ENCODE measurements at places on chromosomes 11 and 22.
A peak's percentile ranks its signal among the peaks of the same experiment; 100 is the strongest.

- no peak for DNase-seq
Observed at GRCh38 chr22:50703726-50704509, 31.3 kb downstream of the SHANK3 start.

DNA sequence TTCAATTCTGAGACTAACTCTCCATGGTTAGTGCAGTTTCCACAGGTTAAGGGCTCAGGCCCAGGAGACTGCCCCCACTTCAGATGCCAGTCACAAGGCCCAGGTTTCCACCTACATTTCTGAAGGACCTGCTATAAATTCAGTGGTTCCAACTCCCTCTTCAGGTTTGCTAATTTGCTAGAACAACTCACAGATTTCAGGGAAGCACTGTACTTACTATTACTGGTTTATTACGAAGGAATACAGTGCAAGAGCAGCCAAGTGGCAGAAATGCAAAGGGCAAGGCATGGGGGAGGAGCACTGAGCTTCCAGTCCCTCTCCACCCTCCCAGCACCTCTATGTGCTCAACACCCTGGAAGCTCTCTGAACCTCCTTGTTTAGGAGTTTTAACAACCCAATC, 39.3 kb upstream of the SPON1 start:
- no peak for DNase-seq

DNA sequence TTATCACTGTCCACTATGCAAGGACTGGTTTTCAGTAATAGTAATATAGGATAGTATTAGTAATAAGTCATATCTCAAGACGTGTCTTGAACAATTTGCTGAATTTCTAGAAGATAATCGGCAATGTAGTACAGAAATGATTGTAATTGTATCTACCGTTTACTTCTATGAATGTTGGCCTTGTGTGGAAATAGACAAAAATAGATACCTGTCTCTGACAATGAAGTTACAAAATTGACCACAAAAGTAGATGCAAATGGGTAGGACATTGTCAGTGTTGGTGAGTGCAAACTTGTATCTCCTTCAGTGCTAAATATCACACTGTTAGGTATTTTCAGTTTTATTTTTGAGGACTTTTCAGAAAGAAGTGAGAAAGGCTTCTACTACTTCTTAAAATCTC, 43.1 kb downstream of the SVIP start:
- no peak for DNase-seq

DNA sequence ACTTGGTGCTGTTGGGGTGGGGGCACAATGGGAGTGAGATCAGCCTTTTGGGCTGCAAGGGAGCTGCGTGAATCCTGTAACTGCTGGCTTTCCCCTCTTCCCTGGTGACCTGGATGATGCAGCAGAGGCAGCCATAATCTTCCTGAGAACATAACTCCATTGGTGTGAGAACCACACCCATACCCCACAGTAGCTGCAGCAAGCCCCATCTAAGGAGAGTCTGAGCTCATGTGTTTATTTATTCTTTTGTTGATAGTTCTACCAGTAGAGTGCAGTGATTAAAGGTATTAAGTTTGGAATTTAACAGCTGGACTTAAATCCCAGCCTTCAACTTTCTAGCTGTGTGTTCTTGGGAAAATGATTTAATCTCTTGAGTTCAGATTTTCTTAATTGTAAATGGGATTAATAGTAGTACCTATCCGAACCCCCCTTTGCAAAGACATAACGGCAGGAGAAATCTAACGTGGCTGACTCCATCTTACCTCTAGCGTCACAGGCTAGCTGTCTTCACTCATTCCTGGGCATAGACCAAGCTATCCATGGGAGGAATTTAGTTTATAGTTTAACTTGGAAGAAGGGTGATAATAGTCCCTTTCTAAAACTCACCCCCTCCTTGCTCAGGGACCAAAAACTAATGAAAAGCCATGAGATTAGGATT, 385.0 kb upstream of the DDI1 start:
- DNase-seq, result no peak

GRCh38 chr11:67572747-67573419, 10.7 kb upstream of the GSTP1 start:
- DNase-seq, result no peak

DNA sequence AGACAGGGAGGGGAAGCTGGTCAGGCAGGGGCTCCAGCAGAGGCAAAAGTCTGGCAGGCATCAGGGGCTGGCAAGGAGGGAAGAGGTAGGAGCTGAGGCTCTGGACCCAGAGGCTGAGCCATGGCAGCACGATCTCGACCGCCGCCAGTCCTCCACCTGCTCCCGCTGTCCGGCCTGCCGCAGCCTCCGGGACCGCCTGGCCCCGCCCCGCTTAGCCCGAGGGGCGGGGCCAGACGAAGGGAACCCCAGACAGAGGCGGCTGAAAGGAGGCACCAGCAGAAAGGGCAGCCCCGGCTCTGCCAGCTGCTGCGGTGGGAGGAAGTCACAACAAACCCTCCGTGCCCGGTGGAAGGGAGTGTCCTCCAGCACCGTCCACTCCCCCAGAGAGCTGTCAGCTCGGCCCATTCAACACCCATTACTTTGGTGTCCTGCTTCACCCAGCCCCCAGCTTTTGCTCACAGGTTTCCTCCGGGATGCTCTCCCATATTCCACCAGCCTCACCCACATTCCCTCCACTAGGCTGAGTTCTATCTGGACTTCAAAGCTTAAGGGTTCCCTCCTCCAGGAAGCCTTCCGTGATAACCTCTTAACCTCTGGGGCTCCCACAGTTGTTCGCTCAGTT, at the start of gene MFNG:
Gene MFNG (minus strand): TSS at position 161 of the 622 bp plus-strand sequence. CDS start 207 bp downstream, outside the sequence.
- DNase-seq, result peak; percentile 54

DNA sequence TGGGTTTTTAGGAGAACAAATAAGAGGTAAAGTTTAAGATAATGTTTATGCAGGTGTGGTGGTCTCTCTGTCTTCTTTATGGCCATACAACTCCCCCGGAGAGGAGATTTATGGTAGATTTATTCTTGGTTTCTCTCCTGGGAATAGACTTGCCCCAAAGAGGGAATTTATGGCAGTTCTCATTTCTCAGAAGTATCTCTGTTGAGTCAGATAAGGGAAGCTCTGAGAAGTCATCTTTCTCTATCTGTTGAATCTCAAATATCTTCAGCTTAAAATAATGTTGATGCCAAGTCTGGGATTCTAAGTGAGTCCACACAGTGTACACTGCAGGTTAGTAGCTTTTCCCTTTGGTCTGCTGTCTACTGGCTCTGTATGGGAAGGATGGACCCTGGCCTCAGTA, 276.4 kb upstream of the PLET1 start:
- no peak for DNase-seq

DNA sequence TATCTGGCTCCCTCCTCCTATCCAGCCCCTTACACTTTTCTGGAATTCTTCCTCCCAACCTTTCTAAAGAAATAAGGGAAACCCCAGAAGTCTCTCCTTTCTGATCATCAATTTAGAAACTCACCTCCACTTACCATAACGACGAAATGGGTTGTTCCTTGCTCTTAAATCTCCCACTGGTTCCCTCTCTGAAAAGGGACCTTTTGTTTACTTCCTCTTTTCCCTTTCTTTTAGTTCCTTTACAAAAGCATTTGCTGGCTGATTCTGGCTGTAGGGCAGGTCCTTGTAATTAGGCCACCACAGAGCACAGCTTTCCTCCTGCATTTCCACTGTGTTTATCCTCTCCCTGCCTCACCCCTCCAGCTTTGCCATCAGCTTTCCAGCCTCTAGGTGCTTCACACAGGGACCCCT, 12.0 kb downstream of the JAML start:
- no peak for DNase-seq

DNA sequence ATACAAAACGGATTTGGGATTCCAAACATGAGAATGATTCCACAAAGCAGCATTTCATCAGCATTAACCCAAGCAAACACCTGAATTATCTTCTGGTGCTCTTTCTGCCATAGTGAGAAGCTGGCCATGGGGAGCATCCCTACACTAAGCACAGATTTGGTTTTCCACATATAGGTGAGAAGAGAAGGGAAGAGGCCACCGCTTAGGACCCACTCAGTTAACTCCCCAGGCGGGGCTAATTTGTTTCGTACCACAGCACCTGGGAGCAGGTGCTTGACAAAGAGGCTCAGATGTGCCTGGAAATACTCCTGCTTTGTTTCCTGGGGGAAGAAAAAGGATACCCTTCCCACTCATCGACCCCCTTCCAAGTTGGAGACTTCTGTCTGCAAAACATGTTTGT, 64.2 kb downstream of the RAB30 start:
- no peak for DNase-seq

GRCh38 chr22:18013436-18013835, 10.9 kb downstream of the MICAL3 start:
- no peak for DNase-seq

GRCh38 chr11:115155320-115155719, 348.9 kb downstream of the CADM1 start:
- no peak for DNase-seq

DNA sequence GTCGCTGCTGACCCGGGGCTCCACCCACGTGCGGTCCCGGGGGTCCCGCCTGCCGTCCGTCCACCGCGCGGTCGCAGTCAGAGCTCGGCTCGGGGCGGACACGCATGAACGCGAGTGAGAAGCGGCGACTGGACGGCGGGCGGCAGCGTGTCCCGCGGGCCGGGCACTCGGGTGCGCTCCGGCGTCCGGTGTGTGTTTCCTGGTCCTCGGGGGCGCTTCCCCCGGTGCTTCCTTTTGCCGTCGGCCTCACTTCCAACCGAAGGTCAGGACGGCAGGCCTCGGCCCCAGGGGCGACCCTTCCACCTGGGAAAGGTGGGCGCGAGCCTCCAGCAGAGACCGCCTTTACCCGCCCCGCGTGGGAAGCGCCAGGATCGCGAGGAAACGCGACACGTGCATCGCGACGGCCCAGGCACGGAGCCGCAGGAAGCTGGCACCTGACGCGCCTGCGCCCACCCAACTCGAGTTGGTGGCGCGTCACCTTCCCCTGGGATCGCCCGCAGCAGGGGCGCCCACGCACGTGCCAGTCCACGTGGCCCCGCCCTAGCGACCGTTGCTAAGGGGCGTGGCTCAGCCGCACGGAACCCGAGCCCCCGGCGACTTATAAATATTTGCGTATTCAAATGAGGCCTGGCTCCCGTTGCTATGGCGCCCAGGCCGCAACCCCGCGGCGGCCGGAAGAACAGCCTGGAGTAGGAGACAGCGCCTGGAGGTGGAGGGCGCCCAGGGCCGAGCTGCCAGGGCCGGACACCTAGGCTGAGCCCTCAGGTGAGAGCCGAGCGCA, at the start of gene LRRC56:
Gene LRRC56 (plus strand): TSS at position 687 of the 781 bp plus-strand sequence. CDS start 3,158 bp downstream, outside the sequence.
- DNase-seq, result peak; percentile 88

GRCh38 chr22:43197271-43197941, 10.5 kb upstream of the TTLL12 start:
- DNase-seq, result no peak

- DNase-seq, result no peak
Observed at GRCh38 chr11:44525473-44526252, 39.8 kb upstream of the CD82 start.

- no peak for DNase-seq
Observed at GRCh38 chr11:35103366-35104208, 35.4 kb upstream of the CD44 start.

GRCh38 chr11:118918686-118919280, 6.9 kb downstream of the BCL9L start:
- no peak for DNase-seq

DNA sequence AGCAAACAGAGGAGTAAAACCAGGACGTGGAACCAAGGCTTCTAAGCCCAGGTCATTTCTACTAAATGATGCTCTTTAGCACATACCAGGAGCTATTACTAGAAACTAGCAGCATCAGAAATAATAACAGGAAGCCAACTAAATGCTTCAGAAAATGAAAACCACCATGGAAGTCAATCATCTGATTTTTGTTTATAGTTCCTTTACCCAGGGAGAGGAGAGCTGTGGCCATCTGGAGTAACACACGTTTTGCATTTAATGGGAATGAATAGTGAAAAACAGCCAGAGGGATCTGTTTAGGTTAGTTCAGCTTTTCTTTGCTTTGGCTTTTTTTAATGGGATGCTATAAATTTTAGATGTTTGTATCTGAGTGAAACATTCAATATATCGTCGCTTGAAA, 250.7 kb upstream of the ARHGAP20 start:
- DNase-seq, result no peak

GRCh38 chr11:40787224-40787623, 672.2 kb downstream of the LRRC4C start:
- no peak for DNase-seq

DNA sequence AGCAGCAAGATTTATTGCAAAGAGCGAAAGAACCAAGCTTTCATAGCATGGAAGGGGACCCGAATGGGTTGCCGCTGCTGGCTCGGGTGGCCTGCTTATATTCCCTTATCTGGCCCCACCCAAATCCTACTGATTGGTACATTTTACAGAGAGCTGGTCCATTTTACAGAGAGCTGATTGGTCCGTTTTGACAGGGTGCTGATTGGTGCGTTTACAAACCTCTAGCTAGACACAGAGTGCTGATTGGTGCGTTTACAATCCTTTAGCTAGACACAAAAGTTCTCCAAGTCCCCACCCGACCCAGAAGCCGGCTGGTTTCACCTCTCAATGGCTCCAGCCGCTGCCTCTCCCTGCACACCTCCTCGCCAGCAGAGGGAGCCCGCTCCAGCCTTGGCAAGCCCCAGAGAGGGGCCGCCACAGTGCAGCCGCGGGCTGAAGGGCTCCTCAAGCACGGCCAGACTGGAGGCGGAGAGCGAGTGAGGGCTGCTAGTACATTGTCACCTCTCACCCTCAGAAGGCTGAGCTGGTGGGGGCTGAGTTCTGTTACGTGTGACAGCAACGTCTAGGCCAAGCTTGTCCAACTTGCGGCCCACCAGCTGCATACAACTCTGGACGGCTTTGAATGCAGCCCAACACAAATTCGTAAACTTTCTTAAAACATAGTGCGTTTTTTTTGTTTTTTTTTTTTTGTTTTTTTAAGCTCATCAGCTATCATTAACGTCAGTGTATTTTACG, 8.7 kb downstream of the PTH start:
- peak; percentile 62 for DNase-seq

DNA sequence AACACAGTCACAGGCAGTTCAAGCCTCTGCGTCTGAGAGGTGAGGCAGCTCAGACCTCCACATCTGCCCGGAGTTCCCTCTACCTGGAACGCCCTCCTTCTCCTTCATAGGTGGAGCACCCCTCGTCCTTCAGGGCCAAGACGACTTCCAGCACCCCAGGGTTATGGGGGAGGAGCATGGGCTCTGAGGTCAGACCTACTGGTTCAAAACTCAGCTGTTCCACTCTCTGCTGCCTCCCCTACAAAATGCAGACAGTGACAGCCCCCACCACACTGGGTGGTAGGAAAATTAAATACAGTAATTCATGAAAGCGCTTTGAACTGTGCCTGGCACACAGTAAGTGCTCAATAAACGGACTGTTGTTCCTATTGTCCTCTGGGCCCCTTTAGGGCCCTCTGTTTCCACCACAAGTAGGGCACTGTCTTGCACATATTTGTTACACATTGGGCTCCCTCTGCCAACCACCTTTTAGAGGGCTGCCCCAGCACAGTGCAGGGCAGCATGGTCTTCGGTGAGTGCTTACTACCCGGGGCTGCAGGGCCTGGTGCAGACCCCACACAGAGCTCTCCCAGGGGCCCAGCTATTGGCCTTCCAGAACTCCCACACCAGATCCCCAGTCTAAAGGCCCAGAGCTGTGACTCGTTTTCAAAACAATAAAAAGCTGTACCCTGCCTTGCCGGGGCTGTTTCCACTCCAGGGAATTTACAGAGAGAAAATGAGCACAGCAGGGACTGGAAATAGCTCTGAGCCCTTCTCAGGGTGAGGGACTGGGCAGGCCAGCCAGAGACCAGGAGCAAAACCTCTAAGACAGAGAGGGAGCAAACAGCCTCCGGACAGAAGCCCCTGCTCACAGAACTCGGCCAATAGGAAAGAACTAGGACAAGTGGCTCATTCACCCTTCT, 2.5 kb downstream of the TMEM184B start:
- DNase-seq, result no peak
